ENCODE measurements at places on chromosomes 6 and 20.

GRCh38 chr6:143241111-143241510 is 180.4 kb downstream of the AIG1 start:
- no peak for DNase-seq

- no peak for DNase-seq
Observed at GRCh38 chr6:145631374-145631773, 103.9 kb downstream of the EPM2A start.

GRCh38 chr6:16285467-16286150 is 47.2 kb downstream of the GMPR start:
- DNase-seq = no peak

DNA sequence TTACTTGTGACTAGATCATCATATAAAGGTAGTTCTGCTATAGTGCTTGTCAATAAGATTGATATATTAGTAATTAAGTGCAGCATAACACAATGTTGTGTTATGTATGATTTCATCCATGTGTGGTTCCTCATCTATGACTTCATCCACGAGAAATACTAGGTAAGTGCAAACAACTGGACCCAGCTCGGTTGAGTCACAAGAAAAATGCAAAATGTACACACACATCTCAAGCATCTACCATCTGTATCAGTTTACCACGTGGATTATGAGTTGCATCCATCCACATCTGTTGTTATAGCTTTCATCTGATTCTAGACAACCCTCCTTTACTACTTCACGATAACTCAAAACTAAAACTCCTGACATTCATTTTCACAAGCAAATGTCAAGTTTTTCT is 517.0 kb upstream of the CITED2 start:
- DNase-seq = no peak

DNA sequence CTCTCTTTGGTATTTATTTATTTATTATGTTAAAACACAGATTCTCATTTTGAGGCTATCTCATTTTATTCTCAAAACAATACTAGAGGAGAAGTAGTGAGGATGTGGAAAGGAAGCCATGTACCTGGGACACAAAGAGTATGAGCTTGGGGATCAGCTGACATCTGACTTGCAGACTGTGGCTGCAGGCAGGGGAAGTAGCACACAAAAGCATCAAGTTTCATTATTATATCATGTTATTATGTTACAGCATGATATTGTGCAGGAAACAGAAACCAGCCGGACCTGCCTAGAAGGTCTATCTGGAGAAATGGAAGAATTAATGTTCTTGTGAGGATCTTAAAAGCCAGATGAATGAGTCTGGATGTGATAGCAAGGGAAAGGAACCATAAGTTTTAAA is 248.2 kb downstream of the KHDC1L start:
- no peak for DNase-seq

- DNase-seq = no peak
Observed at GRCh38 chr6:90212274-90212673, 84.4 kb downstream of the BACH2 start.

DNA sequence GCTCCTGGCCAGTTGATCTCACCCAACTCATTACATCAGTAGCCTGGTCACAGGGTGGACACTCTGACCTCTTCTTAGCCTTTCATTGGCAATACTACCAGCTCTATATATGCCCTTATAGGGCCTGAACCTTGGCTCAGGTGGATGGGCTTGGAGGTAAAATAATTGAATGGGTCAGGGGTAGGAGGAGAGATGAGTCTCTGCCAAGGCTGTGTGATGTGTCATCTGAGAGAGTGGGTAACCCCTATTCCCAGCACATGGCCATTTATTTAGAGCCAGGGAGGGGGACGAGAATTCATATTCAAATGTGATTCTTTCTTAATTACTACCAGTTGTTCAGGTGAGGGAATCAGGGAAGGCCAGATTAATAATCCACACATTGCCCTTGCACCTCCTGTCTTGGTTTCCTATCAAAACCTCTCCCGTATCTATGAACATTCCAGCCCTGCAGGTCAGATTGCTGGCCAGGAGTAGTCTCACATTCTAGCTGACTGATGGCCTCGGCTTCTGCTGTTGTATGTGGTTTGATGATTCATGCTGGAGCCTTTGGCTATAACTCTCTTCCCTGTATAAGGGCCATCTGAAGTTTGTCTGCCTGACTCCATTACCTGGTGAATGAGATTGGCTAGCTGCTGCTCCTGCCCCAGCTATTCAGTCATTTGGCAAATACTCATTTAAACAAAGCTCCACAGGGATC is 13.4 kb downstream of the C20orf173 start:
- DNase-seq = no peak

GRCh38 chr6:20242397-20242796 is 30.1 kb upstream of the MBOAT1 start:
- no peak for DNase-seq

- DNase-seq = no peak
Observed at GRCh38 chr20:57666106-57666833, 43.5 kb downstream of the PMEPA1 start.

DNA sequence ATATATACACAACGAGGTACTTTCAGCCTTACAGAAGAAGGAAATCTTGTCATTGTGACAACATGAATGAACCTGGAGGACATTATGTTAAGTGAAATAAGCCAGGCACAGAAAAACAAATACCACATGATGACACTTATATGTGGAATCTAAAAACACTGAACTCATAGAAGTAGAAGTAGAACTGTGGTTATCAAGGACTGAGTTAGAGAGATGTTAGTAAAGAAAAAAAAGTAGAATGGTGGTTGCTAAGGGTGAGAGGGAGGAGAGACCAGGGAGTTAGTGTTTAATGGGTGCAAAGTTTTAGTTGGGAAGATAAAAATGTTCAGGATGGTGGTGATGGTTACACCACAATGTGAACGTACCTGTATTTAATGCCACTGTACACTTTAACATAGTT is 4.8 kb upstream of the STX11 start:
- DNase-seq = no peak

- no peak for DNase-seq
Observed at GRCh38 chr6:82711971-82712370, 348.4 kb downstream of the TPBG start.

GRCh38 chr6:16602035-16602434 is 159.2 kb downstream of the ATXN1 start:
- no peak for DNase-seq

DNA sequence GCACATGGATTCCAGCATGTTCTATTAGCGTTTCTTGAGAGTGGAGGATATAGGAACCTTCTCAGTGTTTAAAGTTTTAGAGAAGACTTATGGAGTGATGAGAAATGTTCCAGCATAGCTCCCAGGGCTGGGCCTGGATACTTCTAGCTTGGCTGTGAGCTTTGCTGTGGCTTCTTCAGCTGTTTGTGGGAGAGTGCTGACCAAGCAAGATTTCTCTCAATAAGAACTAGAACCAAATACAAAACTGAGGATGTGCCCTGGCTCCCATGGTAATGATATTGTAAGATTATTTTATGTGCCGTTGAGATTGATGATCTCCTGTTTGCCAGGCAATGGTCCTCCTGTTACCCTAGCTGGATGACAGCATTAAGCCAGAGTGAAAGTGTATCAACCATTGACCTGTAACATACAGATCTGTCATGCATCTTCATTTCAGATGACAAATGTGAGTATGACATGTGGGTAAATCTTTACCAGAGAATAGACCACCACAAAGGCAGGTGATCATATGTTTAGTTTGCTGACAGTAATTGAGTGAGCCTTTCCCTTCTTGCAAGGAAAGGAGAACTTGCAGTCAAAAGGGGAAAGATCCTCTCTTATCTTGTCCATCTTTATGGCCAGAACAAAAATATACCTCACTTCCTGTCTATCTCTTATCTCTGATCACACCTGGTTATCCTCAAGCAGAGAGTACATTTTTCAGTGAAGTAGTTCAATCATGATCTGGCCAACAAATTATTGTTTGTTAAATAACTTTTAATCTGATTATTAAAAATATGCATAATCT is 180.1 kb downstream of the SLC24A3 start:
- no peak for DNase-seq

DNA sequence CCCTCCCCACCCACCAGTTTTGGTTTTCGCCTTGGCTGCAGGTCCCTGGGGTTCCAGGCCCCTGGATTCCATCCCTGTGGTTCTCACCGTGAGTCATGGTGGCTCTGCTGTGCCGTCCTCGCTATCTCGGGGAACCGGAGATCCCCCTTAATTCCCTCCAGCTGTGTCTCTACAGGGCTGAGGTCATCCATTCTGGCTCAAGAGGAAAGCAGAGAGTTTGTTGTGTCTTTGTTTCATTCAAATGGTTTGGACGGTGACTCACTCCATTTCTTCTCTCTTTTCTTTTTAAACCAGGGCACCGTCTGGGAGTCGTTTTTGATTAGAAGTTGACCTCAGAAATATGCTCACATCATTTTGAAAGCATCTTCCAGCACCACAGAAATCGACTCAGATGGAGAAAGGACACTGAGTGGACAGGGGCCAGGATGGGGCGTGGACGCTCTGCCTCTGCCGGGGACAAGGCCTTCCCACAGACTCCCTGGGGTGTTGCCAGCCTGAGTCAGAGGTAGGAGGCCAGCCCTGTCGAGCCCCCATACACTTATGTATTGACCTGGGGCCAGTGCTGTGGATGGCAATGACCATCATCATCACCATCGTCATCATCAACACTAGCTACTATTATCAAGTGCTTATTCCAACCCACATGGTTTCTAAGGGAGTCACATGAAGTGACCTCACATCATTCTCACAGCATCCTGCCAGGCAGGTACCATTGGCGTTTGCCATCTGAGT is 176.2 kb downstream of the NFATC2 start:
- DNase-seq = no peak

GRCh38 chr20:61732511-61733210 is 333.0 kb downstream of the TAF4 start:
- DNase-seq = no peak

DNA sequence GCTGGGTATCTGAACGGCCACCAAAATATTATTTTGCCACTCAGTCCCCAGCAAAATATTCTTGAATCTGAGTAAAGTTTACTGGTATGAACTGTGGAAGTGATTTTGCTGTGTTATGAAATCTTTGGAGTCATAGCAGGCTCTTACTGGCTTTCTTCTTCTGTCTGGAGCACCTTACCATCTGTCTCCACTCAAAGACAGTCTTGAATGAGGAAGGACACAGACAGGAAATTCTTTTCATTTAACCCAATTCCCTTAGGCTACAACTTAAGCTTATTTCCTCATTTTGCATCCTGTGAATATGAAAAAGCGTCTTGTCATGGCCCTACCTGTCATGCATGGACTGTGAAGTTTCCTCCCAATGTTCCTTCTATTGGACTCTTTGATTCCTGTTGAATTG is 24.7 kb downstream of the FNDC1 start:
- DNase-seq = no peak

DNA sequence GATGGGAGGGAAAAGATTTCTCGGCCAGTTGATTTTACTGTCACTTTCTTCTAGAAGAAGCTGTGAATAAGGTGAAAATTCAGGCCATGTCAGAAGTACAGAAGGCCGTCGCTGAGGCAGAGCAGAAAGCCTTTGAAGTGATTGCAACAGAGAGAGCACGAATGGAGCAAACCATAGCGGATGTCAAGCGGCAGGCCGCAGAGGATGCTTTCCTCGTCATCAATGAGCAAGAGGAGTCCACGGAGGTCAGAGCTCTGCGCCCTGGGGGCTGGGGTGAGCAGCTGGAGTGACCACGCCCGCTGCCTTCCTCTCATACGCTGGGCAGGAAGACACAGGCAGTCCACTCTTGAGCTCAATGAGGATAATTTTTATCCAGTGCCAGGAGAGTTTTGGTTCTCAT is 21.8 kb upstream of the C20orf144 start:
- no peak for DNase-seq

GRCh38 chr6:169328112-169328801 is 74.6 kb upstream of the THBS2 start:
- no peak for DNase-seq

GRCh38 chr20:19690462-19690861 is 67.6 kb upstream of the RIN2 start:
- no peak for DNase-seq

DNA sequence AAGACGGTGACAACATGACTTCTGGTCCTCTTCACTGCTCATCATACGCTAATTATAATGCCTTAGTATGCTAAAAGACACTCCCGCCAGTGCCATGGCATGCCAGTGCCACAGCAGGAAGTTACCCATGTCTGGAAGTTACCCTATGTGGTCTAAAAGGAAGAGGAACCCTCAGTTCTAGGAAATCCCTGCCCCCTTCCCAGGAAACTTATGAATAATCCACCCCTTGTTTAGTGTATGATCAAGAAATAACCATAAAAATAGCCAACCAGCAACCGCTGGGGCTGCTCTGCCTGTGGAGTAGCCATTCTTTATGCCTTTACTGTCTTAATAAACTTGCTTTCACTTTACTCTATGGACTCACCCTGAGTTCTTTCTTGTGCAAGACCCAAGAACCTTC is 15.8 kb upstream of the SERPINB9 start:
- DNase-seq = no peak

DNA sequence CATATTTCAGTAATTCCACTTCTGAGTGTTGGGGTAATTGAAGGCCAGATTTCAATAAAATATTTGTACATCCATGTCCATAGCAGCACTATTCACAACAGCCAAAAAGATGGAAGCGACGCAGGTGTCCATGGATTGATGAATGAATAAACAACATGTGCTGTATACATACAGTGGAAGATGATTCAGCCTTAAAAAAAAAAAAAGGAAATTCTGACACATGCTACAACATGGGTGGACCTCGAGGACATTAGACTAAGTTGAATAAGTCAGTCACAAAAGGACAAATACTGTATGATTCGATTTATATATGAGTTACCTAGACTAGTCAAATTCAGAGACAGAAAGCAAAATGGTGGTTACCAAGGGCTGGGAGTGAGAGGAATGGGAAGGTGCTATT is 57.2 kb downstream of the TRAM2 start:
- DNase-seq = no peak

DNA sequence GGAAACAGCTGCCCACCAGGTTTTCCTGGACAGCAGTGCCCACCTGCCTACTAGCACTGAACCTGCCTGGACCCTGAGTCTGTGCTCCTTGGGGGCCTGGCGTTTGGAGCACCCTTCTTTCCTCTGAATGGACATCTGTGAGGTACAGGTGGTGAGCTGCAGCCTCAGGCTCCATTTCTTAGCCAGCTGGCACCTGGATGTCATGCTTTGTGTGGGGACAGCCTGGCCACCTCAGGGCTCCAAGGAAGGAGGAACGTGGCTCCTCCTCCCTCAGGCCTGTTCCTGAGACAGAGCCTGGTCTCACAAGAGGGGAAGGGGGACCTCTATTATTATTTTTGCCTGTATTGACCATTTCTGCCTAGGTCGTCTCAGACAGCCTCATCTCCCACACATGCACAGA is 8.1 kb downstream of the TMEM151B start:
- DNase-seq = no peak

GRCh38 chr6:21754891-21755290 is 161.3 kb downstream of the SOX4 start:
- DNase-seq = no peak

- DNase-seq = no peak
Observed at GRCh38 chr6:150252714-150253444, 110.0 kb downstream of the PPP1R14C start.
